ENCODE measurements at places on chromosomes 13 and 19.

- DNase-seq: no peak
Measured at GRCh38 chr13:80605011-80605410, 264.1 kb upstream of the SPRY2 start.

DNA sequence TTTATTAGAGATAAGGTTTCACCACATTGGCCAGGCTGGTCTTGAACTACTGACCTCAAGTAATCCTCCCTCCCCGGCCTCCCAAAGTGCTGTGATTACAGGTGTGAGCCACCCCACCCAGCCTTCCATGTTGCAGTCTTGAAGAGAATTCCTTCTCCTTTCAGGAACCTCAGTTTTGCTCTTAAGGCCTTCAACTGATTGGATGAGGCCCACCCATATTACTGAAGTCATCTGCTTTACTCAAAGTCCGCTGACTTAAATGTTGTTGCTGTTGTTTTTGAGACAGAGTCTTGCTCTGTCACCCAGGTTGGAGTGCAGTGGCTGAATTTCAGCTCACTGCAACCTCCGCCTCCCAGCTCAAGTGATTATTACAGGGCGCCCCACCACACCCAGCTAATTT is 33.5 kb downstream of the RASL11A start:
- no peak for DNase-seq

DNA sequence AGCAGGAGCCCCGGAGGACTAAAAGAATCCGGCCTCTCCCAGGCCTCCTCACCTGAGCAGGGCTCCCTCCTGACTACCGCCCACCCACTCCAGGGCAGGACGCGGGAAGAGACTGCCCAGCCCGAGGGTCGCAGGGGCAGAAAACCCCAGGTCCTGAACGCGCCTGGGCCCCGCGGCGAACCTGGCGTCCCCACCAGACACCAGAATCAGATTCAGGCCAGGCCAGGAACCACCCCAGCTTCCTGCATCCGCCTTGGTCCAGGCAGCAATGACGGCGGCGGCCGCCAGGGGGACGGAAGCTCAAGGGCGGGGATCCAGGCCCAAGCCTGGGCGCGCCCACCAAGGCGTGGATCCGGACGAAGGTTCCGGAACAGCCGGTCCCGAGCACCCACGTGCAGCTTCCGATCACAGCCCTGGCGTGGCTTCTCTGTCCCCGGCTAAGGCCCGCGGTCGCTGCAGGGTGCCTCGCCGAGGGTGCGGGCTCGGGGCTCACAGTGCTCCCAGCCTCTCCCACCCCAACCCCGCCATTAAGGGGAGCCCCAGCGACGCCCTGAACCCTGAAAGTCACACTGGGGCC is 3.6 kb downstream of the LGALS7 start:
- no peak for DNase-seq

- peak; percentile 21 for DNase-seq
Measured at GRCh38 chr13:75485286-75486062, 3.5 kb upstream of the TBC1D4 start.

GRCh38 chr19:28288572-28289264 is 924.2 kb downstream of the UQCRFS1 start:
- DNase-seq: no peak

DNA sequence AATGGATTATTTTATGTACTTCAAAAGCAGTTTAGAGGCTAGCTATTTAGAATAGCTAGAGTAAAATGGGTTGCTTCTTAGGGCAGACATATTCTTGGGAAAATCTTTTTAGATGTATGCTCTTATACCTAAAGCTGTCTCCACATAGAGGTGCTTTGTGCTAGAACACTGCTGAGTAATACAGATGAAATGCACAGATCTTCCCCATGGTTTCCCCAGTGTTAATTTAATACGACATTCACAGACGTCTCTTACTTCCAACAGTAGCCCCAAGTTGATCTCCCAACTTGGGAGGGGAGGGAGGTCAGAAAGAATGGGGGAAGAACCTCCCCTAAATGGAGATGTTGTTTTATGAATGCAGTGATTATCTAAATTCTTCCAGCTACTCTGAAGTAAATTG is 16.9 kb downstream of the NALCN start:
- no peak for DNase-seq

- no peak for DNase-seq
Measured at GRCh38 chr19:32828139-32828538, 41.4 kb downstream of the SLC7A9 start.

GRCh38 chr13:99855526-99856420 is 115.8 kb downstream of the ZIC5 start:
- DNase-seq: no peak

- peak; percentile 44 for DNase-seq
Measured at GRCh38 chr13:37878496-37878895, 8.9 kb upstream of the TRPC4 start.

- no peak for DNase-seq
Measured at GRCh38 chr19:51644636-51645271, 1.9 kb downstream of the SIGLEC14 start.

GRCh38 chr13:55705971-55706370 is 1434.7 kb upstream of the PRR20A start:
- no peak for DNase-seq

GRCh38 chr19:6092329-6093286 is 17.7 kb downstream of the RFX2 start:
- no peak for DNase-seq

GRCh38 chr19:7177926-7178325 is 108.4 kb downstream of the ZNF557 start:
- DNase-seq: no peak

DNA sequence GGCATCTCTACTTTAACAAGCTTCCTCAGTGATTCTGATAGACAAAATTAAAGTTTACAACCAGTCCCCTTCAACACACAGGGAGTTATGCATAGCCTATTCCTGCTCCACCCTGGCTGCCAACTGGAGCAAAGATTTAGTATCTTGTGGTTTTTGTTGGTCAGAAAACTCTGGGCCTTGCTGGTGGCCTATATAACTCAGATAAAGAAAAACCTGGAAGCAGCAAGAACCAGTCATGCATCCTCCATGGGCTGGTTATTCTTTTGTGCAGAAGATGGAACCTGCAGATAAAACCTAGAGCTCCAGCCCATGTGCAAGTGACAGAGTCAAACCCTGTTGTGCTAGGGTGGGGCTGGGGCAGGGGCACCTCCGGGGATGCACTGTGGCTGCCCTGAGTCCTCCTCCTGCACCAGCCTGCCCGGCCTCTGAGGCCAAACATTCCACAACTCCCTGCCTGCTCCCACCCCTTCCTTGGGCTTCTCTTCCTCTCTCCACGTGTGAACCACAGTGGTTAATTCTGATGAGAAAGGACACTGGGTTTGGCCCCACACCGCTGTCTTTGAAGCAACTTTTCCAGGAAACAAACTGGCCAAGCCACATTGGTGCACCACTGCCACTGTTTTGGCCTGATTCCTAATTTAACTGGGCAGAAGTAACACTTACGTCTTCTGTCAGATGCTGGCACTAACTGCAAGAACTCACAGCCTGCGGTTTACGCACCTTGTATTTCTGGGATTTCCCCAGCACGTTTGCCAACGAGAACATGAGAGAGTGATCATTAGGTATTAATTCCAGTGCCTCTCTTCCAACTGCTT is 23.3 kb upstream of the GGACT start:
- DNase-seq: no peak

GRCh38 chr13:94249512-94249911 is 230.0 kb downstream of the DCT start:
- DNase-seq: peak; percentile 58

DNA sequence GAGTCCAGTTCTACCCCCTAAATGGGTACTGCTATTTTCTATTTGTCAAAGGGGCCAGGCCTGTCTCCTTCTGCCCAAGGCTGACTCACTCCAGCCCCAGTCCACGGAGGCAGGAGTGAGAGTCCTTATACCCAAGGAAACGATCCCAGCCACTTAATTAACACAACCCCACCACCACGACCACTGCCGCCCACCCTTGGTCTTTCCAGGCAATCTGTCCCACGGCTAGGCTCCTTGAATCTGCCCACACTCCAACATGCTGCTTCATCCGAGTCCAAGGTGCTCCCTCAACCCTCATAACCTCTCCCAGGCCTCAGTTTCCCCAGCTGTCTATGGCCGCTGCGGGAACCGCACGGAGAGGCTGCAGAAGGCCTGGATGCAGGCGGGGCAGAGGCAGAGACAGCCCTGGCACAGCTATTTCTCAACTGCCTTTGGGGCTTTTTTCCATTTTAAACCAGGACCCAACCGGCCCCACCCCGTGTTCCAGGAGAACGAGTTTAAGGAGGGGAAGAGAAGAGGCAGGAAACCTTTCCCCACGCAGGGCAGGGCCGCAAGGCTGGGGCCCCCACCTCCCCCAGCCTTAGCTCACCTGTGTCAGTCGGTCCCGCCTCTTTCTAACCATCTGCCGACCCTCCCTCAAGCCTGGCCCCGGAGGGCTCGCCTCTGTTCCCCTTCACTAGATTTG is 746 bp downstream of the RAB3D start:
- no peak for DNase-seq

GRCh38 chr19:3821156-3821555 is 35.0 kb upstream of the MATK start:
- DNase-seq: no peak

- no peak for DNase-seq
Measured at GRCh38 chr19:3633559-3633988, 7.0 kb upstream of the CACTIN start.

DNA sequence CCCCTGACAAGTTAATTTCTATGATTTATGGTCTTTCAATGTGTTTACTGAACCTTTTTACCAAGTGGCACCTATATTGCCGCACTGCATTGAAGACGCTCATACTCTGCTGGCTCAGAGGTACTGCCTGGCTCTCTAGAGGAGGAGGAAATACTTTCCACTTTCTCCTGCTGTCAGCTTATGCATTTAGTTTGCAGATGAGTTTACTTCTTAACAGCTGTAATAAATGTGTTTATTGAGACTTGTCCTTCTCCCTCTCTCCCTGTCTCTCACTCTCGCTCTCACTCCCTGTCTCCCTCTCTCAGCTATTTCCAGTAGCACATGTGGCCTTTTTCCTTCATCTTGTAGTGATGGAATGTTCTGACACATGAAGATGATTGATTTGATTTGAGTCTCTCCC is 60.3 kb upstream of the SPATA13 start:
- DNase-seq: no peak

DNA sequence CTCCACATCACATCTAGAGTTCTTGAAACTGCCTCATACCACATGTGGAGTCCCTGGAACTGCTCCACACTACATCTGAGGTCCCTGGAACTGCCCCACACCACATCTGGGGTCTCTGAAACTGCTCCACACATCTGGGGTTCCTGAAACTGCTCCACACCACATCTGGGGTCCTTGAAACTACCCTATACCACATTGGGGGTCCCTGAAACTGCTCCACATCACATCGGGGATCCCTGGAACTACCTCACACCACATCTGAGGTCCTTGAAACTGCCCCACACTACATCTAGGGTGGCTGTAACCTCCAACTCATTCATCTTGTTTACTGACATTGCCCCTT is 33.8 kb downstream of the F2RL3 start:
- no peak for DNase-seq

- no peak for DNase-seq
Measured at GRCh38 chr19:18414504-18415177, 4.6 kb upstream of the SSBP4 start.

GRCh38 chr19:48511800-48512503 is at the start of gene LMTK3:
LMTK3 (minus strand) TSS chr19:48511835; CDS start chr19:48511576, 259 bp downstream.
- DNase-seq: no peak

DNA sequence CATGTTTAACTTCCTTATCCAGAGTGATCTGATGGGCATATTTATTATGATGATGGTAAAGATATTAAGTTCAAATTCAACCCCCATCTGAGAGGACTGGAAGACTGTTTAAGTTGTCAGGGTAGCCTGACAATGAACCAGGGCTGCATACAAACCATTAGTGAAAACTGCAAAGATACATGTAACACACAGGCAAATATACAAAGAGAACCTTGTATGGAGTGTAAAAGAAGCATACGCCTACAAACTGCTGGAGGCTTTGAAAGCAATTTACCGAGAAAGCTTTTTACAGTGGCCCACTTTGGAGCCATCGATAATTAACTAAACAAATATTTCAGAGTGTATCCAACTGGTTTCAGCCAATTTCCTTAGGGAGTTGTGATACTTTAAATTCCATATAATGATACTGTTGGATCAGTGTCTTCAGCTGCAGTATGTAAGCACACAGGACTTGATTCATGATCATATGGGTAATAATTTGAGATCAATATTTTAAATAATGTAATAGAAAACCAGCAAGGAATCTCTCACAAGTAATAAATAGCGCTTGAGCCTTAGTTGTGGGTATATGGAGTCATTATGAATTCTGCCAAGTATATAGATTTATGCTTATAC is 231.5 kb upstream of the SPRY2 start:
- DNase-seq: no peak

DNA sequence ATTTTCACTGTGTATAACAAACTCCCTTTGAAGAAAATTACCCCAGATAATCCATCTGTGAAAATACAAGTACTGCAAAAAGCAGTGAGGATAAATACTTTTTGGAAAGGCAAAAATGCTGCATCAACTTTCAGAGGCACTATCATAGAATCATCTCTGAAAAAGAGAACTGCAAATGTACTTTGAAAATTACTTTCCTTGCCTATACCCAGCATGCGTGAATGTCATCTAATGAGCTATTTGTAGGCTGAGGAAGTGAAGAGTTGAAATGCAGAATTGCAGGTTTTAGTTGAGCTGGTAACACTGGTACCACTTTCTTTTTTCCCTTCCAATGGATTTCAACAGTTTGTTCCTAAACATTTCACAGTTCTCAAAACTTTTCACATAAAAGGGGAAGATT is 196.7 kb downstream of the TBC1D4 start:
- no peak for DNase-seq

- no peak for DNase-seq
Measured at GRCh38 chr19:2487842-2488241, 11.9 kb downstream of the GADD45B start.

DNA sequence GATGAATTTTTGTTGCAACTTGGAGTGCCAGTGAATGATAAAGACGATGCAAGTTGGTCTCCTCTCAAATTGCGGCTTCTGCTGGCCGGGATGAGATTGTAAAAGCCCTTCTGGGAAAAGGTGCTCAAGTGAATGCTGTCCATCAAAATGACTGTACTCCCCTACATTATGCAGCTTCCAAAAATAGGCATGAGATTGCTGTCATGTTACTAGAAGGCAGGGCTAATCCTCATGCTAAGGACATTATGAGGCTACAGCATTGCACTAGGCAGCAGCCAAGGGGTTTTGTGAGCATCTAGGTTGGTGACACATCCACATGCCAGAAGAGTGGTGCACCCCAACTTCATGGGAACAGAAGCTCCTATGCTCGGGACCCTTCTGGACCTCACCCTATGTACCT is 22.2 kb upstream of the KLF5 start:
- DNase-seq: no peak

DNA sequence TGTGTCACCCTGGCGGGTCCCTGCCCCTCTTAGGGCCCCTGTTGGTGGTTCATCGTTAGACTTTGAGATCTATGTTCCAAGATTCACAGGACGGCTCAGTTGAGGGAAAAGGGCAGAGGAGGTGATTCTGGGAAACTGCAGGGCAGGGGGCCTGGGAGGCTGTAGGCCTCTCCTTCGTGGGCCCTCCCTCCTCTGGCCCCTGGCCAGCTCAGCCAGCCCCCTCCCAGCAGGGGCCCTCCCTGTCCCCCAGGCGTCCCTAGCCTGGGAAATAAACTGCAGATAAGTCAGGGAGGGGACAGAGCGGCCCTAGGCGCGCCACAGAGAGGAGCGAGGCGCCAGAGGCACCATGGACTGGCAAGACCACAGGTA is 6.5 kb downstream of the HIF3A start:
- no peak for DNase-seq

All from AG04449 (cell line).